ENCODE measurements at places on chromosomes 2 and 18. TPM values are rescaled to one million over a fixed set of nuclear protein-coding genes. Genes with fewer than 3 reads are reported as not detected.

Gene DNAJC27
- 6.9 TPM for total RNA-seq

Gene REG3A
- total RNA-seq: not detected

Gene SLC4A3
- total RNA-seq: not detected

Gene GRHL1
- total RNA-seq: 1.2 TPM

Gene TGIF1
- 50.7 TPM for total RNA-seq

Gene GALNT14
- total RNA-seq: 0.33 TPM

Gene LIMS3
- not detected for total RNA-seq

Gene STAT1
- 160 TPM for total RNA-seq

Gene NCKAP5
- total RNA-seq: not detected

Gene SNTG2
- total RNA-seq: 0.14 TPM

Gene PARD3B
- 0.50 TPM for total RNA-seq

Gene GPC1
- 6.6 TPM for total RNA-seq

- H3K27me3 ChIP-seq: no peaks in the 10 kb centered on the region
- no peaks in the 10 kb centered on the region for H3K36me3 ChIP-seq
- H3K4me3 ChIP-seq: no peak overlapping the region
- DNase-seq: no peak
Measured at GRCh38 chr2:34663314-34663713, 1064.2 kb upstream of the FAM98A start.

- peaks cover 30% of the 10 kb centered on the region for H3K4me1 ChIP-seq
- H3K36me3 ChIP-seq: peaks cover 19% of the 10 kb centered on the region
- no peak for DNase-seq
- H3K27me3 ChIP-seq: no peaks in the 10 kb centered on the region
- peak overlapping the region; percentile 94 for H3K27ac ChIP-seq
Measured at GRCh38 chr2:159902722-159903121, 104.7 kb upstream of the CD302 start.

DNA sequence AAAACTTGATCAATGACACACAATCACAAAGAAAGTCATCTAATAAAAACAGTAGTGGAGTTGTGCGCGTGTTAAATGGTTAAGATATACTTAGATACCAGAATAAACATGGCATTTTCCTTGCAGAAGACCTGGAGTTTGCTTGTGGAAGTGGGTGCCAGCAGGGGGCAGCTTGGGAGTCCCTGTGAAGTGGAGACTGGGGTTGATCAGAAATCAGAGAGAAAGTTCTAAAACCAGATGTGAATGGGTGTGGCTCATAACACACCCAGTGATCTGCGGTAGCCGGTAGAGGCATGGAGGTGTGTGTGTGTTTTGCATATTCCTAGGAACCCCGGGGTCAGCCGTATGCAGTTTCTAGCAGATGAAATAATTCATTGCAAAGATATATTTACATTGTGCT is 300.1 kb upstream of the TRIB2 start:
- peak overlapping the region; percentile 4 for H3K4me3 ChIP-seq
- peaks cover 54% of the 10 kb centered on the region for H3K4me1 ChIP-seq
- H3K27ac ChIP-seq: peak overlapping the region; percentile 25
- DNase-seq: peak; percentile 86

DNA sequence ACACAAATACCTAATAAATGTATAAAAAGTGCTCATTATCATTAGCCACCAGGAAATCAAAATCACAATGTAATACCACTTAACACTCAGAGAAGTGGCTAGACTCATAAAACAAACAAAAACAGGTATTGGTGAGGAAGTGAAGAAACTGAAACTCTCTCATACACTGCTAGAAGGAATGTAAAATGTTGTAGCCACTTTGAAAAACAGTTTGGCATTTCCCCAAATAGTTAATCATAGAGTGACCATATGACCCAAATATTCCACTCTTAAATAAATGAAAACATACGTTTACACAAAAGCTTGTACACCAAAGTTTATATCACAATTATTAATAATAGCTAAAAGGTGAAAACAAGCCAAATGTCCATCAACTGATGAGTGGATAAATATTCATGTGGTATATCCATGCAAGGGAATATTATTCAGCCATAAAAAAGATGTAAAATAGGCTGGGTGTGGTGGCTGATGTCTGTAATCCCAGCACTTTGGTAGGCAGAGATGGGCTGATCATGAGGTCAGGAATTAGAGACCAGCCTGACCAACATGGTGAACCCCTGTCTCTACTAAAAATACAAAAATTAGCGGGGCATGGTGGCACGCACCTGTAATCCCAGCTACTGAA is 86.2 kb upstream of the COL5A2 start:
- H3K27me3 ChIP-seq: no peaks in the 10 kb centered on the region
- no peaks in the 10 kb centered on the region for H3K36me3 ChIP-seq
- no peak for DNase-seq
- no peak overlapping the region for H3K4me3 ChIP-seq

DNA sequence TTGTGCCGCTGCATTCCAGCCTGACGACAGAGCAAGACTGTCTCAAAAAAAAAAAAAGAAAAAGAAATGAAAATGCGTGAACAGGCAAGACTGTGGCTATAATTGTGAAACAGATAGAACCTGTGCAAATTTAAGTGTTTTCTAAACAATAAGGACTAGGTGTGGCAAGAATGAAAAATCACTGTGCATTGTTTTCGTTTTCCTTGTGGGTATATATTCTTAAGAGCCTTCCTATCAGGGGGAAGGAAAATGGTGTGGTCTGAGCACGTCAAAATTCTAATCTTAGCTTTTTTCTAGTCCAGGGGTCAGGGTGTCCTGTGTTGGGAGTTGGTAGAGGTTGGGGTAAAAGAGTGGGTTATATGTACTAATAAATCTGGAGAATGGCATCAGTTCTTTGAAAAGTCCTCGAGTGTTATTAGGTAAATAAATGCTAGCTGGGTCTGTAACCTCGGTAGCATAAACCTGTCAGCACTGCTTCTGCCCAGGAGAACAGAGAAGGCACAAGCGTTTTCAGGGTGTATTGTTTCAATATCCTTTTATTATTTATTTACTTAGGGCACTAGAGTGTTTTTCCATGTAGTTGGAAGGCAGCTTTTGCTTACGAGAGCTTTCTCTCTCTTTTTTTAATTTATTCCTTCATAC is 11.6 kb downstream of the ATP6V1C2 start:
- H3K36me3 ChIP-seq: no peaks in the 10 kb centered on the region
- H3K4me1 ChIP-seq: peaks cover 2% of the 10 kb centered on the region
- no peak overlapping the region for H3K27ac ChIP-seq
- no peak overlapping the region for H3K4me3 ChIP-seq
- no peak for DNase-seq
- H3K27me3 ChIP-seq: peaks cover 10% of the 10 kb centered on the region

GRCh38 chr2:67845621-67846369 is 217.0 kb downstream of the C1D start:
- H3K4me3 ChIP-seq: no peak overlapping the region
- no peak overlapping the region for H3K27ac ChIP-seq
- no peaks in the 10 kb centered on the region for H3K36me3 ChIP-seq
- no peak for DNase-seq
- no peaks in the 10 kb centered on the region for H3K4me1 ChIP-seq

GRCh38 chr2:238818561-238818960 is 29.3 kb upstream of the TWIST2 start:
- H3K4me3 ChIP-seq: no peak overlapping the region
- no peak for DNase-seq
- no peaks in the 10 kb centered on the region for H3K36me3 ChIP-seq
- H3K4me1 ChIP-seq: no peaks in the 10 kb centered on the region
- H3K27me3 ChIP-seq: no peaks in the 10 kb centered on the region

GRCh38 chr2:236172255-236173035 is 4.3 kb upstream of the GBX2 start:
- H3K4me3 ChIP-seq: no peak overlapping the region
- no peak for DNase-seq
- peaks cover 66% of the 10 kb centered on the region for H3K27me3 ChIP-seq
- no peak overlapping the region for H3K27ac ChIP-seq

DNA sequence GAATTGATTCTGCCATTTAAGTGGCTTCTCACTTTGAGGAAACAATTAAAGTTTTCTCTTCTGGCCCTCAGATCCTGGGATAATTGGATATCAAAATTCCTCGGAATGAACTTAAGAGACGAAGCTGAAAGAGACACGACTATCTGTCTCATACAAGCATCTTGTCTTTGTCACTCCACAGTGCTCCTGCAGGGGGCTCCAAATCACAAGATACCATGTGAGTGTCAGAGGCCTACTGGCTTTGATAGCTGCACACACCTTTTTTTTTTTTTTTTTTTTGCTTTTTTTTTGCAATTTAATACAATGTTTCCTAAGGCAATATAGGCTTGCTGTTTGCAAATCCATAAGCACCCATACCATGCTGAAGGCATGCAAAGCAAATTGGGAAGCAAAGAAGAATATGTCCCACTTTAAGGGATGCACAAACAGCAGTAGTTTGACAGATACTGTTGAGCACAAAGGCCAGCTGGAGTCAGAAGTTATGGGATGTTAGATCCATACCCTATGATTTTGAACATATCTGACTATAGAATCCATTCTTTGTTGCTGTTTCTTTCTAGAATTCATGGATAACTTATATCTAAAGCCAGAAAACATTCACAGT is 109.0 kb upstream of the CBLN2 start:
- H3K27ac ChIP-seq: no peak overlapping the region
- peak; percentile 82 for DNase-seq
- H3K4me3 ChIP-seq: no peak overlapping the region
- no peaks in the 10 kb centered on the region for H3K27me3 ChIP-seq
- H3K4me1 ChIP-seq: no peaks in the 10 kb centered on the region

GRCh38 chr2:155633887-155634570 is 698.5 kb downstream of the NR4A2 start:
- H3K36me3 ChIP-seq: no peaks in the 10 kb centered on the region
- H3K4me1 ChIP-seq: no peaks in the 10 kb centered on the region
- H3K4me3 ChIP-seq: no peak overlapping the region
- H3K27me3 ChIP-seq: no peaks in the 10 kb centered on the region
- H3K27ac ChIP-seq: no peak overlapping the region

DNA sequence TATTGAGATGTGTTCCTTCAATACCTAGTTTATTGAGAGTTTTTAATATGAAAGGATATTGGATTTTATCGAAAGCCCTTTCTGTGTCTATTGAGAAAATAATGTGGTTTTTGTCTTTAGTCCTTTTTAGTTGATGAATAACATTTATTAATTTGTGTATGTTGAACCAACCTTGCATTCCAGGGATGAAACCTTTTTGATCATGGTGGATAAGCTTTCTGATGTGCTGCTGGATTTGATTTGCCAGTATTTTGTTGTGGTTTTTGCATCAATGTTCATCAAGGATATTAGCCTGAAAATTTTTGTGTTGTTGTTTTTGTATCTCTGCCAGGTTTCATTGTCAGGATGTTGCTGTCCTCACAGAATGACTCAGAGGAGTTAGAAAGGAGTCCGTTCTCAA is 1710.4 kb downstream of the SUCLG1 start:
- no peaks in the 10 kb centered on the region for H3K27me3 ChIP-seq
- H3K36me3 ChIP-seq: no peaks in the 10 kb centered on the region
- DNase-seq: no peak
- H3K4me1 ChIP-seq: no peaks in the 10 kb centered on the region

DNA sequence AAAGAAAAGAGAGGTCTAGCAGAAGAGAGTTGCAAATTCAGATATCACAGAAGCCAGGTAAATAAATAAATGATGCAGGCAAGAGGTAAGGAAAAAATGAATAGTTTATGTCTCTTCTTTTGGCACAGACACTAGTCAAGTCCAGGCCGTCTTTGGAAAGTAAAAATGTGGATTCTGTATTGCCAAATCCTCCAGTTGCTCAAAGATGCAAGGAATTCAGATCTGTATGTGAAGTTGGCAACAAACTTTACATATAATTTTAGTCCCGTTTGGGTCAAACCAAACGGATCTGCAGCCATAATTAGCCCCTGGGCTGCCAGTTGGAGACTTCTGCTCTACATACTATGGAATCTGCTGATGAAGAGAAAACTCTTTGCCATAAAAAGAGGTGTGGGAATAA is 200.5 kb upstream of the RND3 start:
- no peak overlapping the region for H3K4me3 ChIP-seq
- H3K27me3 ChIP-seq: no peaks in the 10 kb centered on the region
- no peaks in the 10 kb centered on the region for H3K36me3 ChIP-seq

- no peaks in the 10 kb centered on the region for H3K4me1 ChIP-seq
- H3K36me3 ChIP-seq: no peaks in the 10 kb centered on the region
- H3K4me3 ChIP-seq: no peak overlapping the region
- peaks cover 12% of the 10 kb centered on the region for H3K27me3 ChIP-seq
- H3K27ac ChIP-seq: no peak overlapping the region
Measured at GRCh38 chr2:75491129-75491753, 69.5 kb downstream of the EVA1A start.

DNA sequence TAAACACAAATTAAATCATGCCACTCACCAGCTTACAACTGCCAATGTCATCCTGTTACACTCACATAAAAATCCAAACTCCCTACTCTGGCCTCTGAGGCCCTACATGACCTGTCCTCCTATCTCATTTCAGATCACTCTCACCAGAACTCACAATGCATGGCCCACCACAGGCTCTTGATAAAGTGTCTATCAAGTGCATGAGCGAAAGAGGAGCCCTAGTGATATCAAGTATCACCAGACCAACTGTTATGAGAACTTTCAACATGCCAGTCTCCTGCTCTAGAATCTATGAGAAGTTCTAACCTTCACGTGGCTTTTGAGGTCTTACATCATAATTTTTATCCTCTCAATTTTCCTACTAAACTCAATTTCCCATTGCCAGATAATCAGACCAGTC is 76.4 kb upstream of the CD226 start:
- H3K36me3 ChIP-seq: peaks cover 43% of the 10 kb centered on the region
- no peaks in the 10 kb centered on the region for H3K27me3 ChIP-seq
- H3K4me1 ChIP-seq: no peaks in the 10 kb centered on the region

- no peaks in the 10 kb centered on the region for H3K27me3 ChIP-seq
- H3K4me3 ChIP-seq: peak overlapping the region; percentile 76
- H3K4me1 ChIP-seq: peaks cover 59% of the 10 kb centered on the region
- peaks cover 22% of the 10 kb centered on the region for H3K36me3 ChIP-seq
Measured at GRCh38 chr18:79522451-79523205, 126.9 kb downstream of the NFATC1 start.

GRCh38 chr2:190277234-190278112 is 42.2 kb downstream of the HIBCH start:
- no peak overlapping the region for H3K27ac ChIP-seq
- H3K27me3 ChIP-seq: no peaks in the 10 kb centered on the region
- H3K36me3 ChIP-seq: peaks cover 12% of the 10 kb centered on the region
- H3K4me3 ChIP-seq: no peak overlapping the region
- H3K4me1 ChIP-seq: peaks cover 2% of the 10 kb centered on the region

- peaks cover 52% of the 10 kb centered on the region for H3K4me1 ChIP-seq
- DNase-seq: no peak
- H3K27me3 ChIP-seq: no peaks in the 10 kb centered on the region
- peak overlapping the region; percentile 40 for H3K4me3 ChIP-seq
- peaks cover 62% of the 10 kb centered on the region for H3K36me3 ChIP-seq
- H3K27ac ChIP-seq: no peak overlapping the region
Measured at GRCh38 chr2:43566461-43566729, 29.4 kb downstream of the THADA start.

DNA sequence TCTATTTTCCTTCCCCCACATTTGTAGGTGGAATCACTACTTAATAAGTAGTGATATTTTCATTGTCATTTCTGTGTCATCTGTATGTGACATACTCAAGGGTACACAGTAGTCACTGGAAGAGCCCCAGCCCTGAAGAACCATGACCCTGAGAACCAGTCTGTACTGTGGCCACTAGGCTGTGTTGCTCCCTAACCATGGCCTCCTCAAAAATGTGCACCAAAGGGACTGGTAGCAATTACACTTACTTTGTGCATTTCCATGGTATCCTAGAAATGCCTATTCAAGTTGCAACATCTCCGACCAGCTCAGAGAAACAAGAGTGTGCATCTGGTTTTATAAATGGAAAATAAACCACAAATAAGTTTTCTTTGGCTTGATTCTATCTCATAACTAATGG is 155.1 kb downstream of the DOCK10 start:
- peak overlapping the region; percentile 29 for H3K27ac ChIP-seq
- peaks cover 77% of the 10 kb centered on the region for H3K36me3 ChIP-seq
- H3K4me3 ChIP-seq: no peak overlapping the region
- H3K27me3 ChIP-seq: no peaks in the 10 kb centered on the region

All from activated CD4-positive, alpha-beta T cell treated with anti-CD3 and anti-CD28 coated beads, Interleukin-2, amount 10 ng/mL, durations not matched to agents 24 days and 14 days (primary cell).